Stimulated activated CD8-positive, alpha-beta memory T cell treated with anti-CD3 and anti-CD28 coated beads, Interleukin-4, amount 100 ng/mL, for 4 hours (primary cell): ENCODE measurements at places on chromosomes 11 and 22.

GRCh38 chr11:38019072-38019775 lies 1421.2 kb upstream of the RAG2 start:
- no peak for DNase-seq

DNA sequence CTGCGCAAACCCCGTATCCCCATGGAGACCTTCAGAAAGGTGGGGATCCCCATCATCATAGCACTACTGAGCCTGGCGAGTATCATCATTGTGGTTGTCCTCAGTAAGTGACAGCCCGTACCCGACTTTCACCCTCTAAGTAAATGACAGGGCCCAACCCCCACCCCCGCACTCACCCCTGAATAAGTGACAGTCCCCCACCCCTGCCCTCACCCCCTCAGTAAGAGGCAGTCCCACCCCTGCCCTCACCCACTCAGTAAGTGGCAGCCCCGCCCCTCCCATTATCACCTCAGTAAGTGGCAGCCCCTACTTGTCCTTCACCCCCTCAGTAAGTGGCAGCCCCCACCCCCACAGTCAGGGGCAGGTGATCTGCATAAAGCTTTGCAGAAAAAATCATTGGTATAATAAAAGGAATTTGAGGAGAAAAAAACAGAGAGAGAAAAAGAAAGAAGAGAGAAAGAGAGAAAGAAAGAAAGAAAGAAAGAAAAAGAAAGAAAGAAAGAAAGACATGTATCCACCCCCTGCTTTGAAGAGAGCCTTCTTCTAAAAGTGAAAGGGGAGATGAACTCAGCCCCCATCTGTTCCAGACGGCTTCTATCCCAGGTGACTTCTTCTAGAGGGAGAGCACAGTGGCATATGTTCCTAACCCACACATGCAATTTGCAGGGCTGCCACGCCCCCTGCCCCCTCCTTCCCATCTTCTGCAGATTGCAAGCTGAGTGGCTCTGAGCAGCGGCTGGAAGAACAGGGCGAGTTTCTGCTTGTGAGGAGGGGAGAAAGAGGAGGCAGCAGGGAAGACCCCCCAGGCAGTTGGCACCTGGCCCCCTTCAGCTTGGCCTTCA lies 12.5 kb upstream of the SMIM35 start:
- no peak for DNase-seq

DNA sequence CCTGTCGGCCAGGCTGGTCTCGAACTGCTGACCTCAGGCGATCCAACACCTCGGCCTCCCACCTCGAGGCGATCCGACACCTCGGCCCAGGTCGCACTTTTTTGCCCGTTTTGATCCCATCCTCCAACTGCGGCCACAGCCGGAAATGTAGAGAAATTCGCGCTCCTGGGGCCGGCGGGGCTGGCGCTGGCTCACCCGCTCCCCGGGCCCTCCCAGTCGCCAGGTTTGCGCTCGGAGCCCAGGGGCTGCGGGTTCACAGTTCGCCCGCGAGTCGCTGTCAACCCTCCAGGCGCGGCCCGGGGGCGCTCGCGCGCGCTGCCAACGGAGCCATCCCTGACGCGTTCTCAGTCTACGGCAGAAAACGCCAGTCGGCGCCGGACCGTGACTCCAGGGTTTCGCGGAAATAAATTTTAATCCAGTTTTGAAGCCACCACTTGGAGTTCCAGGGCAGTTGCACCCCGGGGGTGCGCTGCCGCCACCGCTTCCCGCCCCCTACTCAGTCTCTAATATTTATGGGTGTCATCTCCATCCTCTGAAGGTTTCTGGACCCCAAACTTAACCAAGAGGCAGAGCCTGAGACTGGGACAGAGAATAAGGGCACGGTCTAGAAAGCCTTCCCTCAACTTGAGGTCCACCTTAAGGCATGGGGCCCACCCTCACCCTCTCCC lies 1.5 kb upstream of the KLHDC7B start:
- no peak for DNase-seq

- no peak for DNase-seq
Measured at GRCh38 chr11:37916331-37916730, 1318.3 kb upstream of the RAG2 start.

DNA sequence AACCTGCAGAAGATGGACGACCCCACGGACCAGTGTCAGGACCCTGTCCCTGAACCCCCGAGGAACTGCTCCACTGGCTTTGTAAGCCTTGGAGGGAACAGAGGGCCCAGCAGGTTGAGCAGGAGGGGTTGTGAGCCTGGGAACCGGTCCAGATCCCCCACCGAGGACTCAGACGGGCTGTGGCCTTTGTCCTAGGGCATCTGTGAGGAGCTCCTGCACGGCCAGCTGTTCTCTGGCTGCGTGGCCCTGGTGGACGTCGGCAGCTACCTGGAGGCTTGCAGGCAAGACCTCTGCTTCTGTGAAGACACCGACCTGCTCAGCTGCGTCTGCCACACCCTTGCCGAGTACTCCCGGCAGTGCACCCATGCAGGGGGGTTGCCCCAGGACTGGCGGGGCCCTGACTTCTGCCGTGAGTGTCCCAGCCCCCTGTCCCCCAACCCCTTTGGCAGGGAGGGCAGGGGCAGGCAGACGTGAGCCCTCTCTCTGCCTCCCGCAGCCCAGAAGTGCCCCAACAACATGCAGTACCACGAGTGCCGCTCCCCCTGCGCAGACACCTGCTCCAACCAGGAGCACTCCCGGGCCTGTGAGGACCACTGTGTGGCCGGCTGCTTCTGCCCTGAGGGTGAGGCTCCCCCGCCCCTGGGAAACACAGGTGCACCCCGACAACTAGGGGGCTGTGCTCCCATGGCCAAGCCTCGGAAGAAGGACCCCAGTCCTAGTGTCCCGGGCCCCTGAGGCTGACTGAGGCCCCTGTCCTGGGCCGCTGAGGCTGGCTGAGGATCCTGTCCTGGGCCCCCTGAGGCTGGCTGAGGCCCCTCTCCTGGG lies 6.4 kb downstream of the MUC5AC start:
- DNase-seq = no peak

DNA sequence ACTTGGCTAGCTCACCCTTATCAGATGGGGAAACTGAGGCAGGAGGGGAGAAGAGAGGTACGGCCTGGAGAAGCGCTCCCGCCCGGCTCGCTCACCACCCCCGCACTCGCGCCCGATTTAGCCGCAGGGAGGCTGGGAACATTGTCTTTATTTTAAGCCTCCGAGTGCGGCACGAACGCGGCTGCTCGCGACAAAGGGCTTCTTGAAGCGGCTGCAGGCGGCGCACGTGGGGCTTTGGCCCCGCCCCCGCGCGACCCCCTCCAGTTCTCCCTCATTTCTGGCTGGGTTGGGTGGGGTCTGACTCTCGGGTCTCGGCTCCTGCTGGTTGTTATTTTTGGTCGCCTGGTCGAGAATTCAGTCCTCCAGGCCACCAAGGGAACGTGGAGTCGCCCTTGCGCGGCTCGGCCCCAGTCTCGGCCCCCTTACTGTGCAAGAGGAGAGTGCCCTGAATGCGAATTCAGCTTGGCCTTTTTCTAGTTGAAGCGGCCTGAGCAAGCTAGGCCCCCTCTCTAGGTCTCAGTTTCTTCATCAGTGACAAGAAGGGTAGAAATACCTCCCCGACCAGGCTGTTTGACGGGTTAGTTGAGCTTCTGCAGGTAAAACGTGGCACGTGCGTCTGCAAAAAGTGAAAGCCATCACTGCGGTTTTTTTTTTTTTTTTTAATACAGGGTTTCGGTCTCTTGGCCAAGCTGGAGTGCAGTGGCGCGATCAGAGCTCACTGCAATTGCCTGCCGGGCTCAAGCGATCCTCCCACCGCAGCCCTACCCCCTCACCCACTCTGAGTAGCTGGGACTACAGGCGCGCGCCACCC lies 2.6 kb upstream of the CHRM1 start:
- DNase-seq = no peak

DNA sequence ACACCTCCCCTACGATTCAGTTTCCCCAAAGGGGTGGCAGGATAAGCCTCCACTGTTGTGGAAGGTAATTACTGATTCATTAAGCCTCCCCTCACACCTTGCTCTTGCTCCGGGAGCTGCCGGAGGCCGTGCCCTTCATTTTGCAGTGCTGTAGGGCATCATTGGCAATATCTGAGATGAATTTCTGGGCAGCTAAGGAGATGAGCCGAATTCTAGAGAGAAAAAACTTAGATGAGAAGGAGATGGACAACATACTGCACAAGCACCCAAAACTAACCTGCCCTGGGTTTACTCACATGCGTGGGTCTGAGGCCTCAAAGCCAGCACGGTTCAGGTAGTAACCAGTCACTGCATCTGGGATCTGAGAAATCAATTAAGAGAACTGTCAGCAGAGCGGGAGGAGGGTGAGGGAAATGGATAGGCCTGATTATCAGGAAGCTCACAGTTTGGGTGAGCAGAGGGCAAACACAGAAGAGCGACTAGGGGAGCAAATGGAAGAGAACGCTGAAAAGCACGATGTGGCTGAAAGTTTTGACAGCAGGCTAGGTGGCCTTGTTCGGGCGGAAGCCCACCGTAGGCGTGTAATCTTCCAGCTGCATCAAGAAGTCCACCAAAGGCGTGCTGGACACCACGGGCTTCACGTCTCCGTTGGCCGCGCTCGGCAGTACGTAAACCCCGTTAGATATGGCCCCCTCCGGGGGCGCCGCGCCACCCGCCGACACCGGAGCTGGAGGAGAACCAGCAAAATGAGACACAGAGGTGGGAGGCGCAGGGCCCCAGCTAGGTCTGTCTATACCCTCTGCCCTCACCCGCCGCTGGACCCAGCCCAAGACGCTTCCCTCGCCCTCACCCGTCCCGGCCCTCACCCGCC lies 689 bp downstream of the TAF10 start:
- no peak for DNase-seq

DNA sequence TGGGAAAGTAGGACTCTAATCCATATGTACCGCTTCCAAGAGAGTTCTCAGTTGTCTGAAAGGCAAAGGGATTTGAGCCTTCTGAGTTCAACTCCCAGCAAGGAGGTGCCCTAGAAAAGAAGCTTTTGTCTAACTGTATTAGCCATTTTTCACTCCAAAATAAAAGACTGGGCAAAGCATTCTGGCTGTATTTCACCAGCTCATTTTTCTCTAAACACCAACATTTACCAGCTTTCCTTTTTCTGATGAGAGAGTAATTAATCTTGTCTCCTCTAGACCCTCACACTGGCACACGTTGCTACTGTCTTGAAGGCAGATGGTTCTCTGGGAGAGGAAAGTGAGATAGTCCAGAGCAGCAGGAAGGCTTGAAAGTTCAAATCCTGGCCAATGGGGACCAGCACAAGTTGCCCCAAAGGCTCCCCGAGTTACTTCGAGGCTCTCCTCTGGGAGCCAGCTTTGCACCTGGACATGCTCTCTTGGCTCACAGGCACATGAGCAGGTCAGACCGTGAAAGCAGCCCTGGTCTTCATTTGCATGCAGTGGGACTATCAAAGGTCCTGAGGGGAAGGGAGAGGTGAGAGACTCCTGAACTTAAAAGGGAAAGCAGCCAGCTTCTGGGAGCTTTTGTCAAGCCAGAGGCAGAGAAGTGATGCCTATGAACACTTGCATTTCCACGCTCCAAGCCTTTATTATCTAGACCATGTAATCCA lies 100.0 kb downstream of the NTM start:
- no peak for DNase-seq

- DNase-seq = no peak
Measured at GRCh38 chr22:33389936-33390335, 331.8 kb upstream of the SYN3 start.

DNA sequence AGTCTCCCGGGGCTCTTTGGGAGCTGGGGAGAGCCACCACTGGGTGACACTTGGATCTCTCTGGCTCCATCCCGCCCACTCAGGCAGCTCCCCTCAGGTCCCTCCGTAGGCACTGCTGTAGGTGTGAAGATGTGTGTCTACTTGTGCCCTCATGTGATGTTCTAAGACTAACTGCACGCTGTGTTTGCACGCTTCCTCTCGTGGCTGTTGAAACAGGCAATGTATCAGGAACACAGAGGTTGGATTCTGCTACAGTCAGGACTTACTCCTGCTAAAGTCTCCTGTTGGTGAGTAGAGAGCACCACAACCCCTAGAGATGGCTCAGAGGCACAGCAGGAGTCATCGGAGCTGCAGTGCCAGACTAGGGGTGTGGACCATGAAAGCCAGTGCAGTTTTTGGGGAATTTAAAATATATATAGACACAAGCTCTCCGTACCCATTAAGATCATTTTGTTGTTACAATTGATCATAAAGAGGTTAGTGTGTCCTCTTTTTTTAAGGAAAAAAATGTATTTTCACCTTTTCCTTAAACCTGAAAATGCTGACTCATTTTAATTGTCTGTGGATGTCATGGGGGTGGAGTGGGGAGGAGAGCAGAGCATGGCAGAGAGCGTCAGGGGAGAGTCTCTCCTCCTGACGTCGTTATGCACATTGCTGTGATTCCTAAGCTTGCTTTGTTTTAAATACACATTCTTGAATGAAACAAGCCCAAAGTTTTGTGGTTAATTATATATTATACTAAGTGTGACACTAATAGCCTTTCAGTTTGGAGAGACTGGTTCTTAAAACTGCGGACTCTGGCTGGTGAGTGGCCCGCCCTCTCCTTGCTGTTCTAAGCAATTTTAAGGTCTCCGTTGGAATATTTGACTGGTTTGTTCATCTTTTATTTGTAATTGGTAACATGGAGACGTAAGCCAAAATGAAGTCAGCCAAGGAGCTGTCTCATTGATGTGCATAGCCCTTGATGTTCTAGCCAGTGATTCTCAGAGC lies 16.2 kb upstream of the CTTN start:
- DNase-seq = no peak

DNA sequence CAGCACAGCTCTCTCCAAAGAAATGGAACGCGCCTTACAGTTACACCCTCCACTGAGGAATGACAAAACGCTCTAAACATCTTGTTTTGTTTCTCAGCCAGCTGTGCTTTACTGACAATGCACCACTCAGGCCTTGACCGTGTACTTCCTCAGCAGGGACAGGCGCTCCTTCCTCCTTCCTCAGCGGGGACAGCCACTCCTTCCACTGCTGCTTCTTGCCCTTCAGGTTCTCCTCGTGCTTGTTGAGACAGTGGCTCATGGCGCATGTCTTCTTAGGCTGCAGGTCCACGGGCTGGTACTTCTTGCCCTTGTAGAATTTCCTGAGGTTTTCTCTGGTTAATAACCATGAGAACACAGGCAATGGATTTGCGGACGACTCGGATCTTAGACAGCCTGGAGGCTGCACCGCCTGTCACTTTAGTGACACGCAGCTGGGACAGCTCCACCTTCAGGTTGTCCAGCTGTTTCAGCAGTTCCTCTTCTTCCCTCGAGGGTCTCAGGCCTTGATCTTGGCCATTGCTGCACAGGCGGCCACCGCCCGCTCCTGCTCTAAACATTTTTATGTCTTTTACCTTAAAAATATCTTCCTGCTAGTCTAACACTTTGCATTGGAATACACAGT lies 613.8 kb downstream of the BRD1 start:
- no peak for DNase-seq

- DNase-seq = no peak
Measured at GRCh38 chr11:113663567-113663966, 42.5 kb downstream of the TMPRSS5 start.

GRCh38 chr11:6642957-6643356 lies 12.7 kb downstream of the DCHS1 start:
- no peak for DNase-seq

- DNase-seq = no peak
Measured at GRCh38 chr11:116053548-116053919, 549.3 kb upstream of the CADM1 start.

- DNase-seq = no peak
Measured at GRCh38 chr11:2530855-2531200, 86.0 kb downstream of the KCNQ1 start.

GRCh38 chr11:68313574-68314202 lies 1.3 kb downstream of the LRP5 start:
- no peak for DNase-seq
